ENCODE measurements at places on chromosomes 4 and X. TPM values are rescaled to one million over a fixed set of nuclear protein-coding genes. Genes with fewer than 3 reads are reported as not detected.

- peak; percentile 58 for DNase-seq
These were observed 23.2 kb upstream of the MXD4 start for GRCh38 chr4:2284934-2285612.

FIP1L1 gene
- total RNA-seq, result 51.9 TPM

TCEAL5 gene
- not detected for total RNA-seq

DNA sequence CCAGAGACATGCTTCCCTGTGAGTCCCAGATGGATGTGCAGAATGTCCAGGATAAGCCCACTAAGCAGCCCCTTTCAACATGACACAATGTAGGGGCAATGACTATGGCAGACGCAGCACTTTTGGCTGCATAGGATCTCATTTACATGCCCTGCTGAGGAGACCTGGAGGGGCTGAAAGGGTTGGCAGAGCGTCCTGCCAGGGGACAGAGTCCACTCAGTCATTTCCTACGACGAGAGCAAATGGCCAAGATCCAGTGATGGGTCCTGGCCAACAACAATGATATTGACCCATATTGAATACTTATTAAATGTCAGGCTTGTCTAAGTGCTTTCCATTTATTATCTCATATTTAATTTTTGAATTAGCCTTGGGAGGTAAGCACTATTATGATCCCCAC, 41.4 kb downstream of the LGI2 start:
- no peak for DNase-seq

PSAPL1 gene
- not detected for total RNA-seq

IBSP gene
- total RNA-seq, result not detected

RHOXF1 gene
- not detected for total RNA-seq

GRCh38 chr4:17763931-17764330, 17.5 kb downstream of the FAM184B start:
- no peak for DNase-seq

RGS12 gene
- 78.0 TPM for total RNA-seq

GRCh38 chr4:25592736-25593135, 62.9 kb upstream of the SLC34A2 start:
- DNase-seq, result no peak

GRCh38 chrX:131747173-131747572, 203.3 kb downstream of the OR13H1 start:
- DNase-seq, result no peak

Measured in endothelial cell of umbilical vein (primary cell).